Right ventricle myocardium superior (tissue), 1 donor: ENCODE measurements at places on chromosomes 7 and 10. TPM values are rescaled to one million over a fixed set of nuclear protein-coding genes. Genes with fewer than 3 reads are reported as not detected.
A peak's percentile ranks its signal among the peaks of the same experiment; 100 is the strongest.

The NPY gene
- total RNA-seq, result not detected

DNA sequence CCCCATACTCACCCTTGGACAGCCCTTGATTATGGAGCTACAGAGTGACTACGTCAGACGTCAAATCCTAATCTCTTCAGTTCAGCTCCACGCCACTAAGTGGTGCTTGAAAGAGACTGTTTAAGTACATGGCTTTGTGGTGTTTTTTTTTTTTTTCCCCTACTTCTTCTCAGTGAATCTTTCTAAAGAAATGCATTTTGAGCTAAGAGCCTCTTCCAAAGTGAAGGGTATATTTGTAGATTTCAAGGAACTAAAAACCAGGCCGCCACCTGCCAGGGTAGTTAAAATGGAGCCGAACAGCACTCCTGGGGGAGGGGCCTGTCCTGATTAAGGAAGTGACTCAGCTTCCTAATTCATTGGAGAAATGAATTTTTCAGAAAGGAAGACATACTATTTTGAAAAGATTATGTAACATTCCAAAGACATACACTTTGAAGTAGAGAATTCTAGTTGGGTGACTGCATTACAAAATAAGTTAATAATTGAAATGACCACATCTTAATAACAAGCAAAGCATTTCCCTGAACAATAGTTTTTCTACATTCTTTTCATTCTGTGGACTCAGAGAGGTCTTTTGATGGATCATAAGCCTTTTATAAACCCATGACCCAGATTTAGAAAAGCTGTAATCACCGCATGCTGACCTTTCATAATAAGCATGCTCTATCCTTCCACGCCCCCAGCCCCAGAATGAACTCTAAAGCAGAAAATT is 20.6 kb upstream of the VPS41 start:
- DNase-seq, result no peak

DNA sequence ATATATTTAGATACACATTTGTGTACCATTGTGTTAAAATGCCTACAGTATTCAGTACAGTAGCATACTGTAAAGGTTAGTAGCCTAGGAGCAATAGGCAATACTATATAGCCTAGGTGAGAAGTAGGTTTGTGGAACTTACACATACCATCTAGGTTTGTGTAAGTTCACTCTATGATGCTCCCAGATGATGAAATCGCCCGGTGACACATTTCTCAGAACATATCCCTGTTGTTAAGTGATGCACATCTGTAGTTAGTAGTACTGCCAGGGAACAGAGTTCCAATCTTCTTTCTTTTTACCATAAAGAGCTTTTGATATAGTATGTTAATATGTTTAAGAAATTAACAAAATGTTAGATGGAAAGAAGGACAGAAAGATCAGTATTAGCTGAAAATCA is 138.2 kb downstream of the SNX13 start:
- no peak for DNase-seq

The EXOSC1 gene
- total RNA-seq, result 14.5 TPM

GRCh38 chr10:126277181-126277580 is 111.1 kb downstream of the ADAM12 start:
- no peak for DNase-seq

- DNase-seq, result no peak
These were observed 1175.3 kb downstream of the GATA3 start for GRCh38 chr10:9229702-9230244.

The FAM221A gene
- total RNA-seq, result 2.3 TPM

GRCh38 chr7:132419542-132419941 is 156.7 kb downstream of the PLXNA4 start:
- no peak for DNase-seq

DNA sequence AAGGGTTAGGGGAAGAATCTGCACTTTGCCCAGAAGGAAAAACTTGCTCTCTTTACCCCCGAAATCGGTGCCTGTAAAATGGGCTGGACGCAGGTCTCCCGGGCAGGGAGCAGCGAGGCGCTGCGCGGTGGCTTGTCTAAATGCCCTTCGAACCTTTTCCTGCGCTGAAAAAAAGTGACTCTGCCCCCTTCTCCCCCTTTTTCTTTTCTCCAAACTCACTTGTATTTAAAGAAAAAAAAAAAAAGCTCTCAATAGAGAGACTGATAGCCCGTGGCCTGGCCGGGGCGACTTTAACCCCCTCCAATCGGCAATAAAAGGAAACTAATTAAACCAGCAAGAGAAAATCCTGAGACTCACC is 286 bp downstream of the SP8 start:
- DNase-seq, result no peak

DNA sequence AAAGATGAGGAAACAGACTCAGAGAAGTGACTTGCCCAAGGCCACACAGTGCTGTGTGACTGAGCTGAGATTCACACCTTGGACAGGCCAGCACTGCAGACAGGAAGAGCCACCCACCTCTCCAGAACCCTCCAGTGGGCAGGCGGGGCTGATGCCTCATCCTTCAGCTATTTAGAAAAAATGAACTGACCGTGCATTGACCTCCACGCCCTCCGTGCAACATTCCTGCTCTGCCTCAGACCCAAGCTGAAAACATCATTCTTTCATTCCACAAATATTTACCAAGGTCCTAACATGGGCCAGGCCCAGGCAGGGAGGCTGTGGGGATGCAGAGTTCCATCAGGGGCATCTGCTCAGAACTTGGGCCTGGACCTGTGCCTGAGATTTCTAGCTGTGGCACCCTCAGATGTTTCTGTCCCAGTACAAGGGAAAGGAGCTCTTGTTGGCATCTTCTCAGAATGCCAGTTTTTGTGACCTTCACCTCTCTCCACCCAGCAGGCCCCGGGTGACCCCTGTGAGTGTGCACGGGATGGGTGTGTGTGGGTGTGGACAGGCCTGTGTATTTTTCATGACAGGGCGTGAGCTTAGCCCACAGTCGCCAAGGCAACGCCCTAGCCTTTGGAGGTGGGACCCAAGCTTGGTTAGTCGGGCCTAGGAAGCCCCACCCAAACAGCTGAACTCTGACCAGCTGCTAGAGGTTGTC is 6.5 kb downstream of the VSIR start:
- peak; percentile 86 for DNase-seq

The KLF14 gene
- total RNA-seq, result not detected

The CDC14C gene
- total RNA-seq, result not detected

GRCh38 chr7:131096267-131096927 is 231.3 kb upstream of the MKLN1 start:
- DNase-seq, result no peak

DNA sequence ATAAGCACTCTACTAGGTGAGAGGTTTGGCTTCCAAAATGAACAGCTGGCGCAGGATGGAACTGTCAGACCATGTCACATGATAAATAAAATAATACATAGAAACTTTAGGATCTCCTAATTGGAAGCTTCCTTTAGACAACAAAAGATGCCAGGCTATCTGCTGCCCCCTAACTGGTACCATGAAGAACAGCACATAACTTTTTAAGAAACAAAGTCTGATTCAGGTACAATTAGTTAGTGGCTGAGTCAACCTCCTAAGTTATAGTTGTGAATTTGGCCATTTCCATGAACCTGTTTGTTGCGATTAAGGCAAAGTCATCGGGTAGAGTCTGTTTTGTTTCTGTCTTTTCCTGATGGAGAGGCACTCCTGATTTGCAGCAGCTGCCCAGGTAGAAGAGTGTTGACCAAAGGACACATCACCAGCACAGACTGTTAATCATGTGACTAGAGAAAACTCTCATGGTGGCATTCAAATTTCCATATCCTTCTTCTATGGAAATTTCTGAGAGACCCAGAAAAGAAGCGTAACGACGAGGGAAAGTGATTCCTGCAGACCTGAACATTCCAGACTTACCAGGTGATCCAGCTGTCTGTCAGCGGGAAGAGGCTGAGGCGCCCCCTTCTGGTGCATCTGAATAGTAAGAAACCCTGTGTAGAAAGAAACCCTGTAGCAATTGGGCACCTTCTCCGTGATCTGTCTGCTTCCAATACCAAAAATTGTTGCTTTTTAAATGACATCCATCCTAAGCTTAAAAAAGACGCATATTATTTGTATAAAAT is 8.6 kb upstream of the INHBA start:
- DNase-seq, result peak; percentile 43

The HOXA13 gene
- total RNA-seq, result not detected

- no peak for DNase-seq
These were observed 725.2 kb upstream of the CELF2 start for GRCh38 chr10:10292501-10292900.

DNA sequence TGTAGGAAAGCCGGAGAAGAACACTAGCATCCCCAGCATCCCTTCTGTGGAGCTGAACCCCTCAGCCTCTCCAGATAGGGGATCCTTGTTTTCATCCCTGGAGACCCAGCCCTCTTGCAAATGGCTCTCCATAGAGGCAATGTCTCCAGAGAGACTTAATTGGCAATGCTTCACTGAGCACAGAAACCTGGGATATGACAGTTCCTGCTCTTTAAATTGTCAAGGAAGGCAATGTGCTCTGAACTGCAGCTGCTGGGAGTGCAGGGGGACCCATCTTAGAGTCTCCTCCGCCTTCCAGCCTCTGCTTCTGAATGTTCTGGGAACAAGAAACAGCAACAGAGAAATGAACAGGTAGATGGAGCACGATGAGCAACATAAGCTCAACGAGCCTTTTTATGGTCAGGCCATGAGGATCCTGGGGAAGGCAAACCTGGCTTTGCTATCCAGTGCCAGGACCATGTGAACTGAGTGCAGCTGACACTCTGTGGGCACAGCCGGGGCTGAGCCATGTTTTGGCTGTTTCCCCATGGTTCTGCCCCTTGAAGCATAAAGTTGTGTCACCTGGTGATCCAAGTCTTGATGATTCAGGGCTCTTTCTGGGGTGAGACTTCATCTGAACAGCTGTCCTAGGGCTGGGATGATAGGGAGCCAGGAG is 481.0 kb downstream of the PLXNA4 start:
- no peak for DNase-seq

DNA sequence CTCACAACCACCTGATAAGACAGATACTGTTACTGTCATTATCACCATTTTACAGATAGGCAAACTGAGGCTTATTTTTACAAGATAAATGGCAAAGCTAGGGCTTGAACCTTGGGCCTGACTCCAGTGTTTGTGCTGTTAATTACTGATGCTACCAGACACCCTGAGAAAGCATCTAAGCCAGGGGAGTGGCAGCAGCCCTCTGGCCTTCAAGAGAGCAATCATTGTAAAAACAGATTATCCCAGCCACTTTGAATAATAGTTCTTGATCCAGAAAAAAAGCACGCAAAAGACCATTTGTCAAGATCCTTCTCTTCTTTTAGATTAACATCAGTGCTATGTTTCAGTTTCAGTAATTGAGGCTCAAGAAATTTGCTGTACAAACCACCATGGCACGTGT is 109.5 kb downstream of the PLCE1 start:
- DNase-seq, result no peak

The TMEM178B gene
- 35.4 TPM for total RNA-seq

- no peak for DNase-seq
These were observed 287.0 kb upstream of the CDC14C start for GRCh38 chr7:48637382-48637781.

The WNT8B gene
- total RNA-seq, result not detected

- DNase-seq, result no peak
These were observed 127.9 kb downstream of the ARID5B start for GRCh38 chr10:62029401-62029800.

DNA sequence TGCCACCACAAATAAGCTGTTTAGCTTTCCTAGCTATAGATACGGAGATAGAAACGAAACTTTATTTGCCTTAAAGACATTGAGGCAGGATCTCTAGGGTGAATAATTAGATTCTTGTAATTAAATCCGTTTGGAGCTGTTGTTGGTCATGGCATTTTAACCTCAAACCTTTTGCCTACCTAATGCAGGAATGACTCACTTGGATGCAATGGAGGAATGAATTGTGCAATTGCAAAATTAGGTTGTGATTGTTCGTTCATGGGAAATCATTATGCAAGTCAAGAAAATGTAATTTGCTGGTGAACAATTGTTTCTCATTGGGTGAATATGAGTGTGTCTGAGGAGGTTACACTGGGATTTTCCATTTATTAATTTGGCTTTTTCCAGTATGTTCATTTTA is 703.5 kb downstream of the GATA3 start:
- DNase-seq, result no peak

The PDK4 gene
- 374 TPM for total RNA-seq

The TMEM229A gene
- total RNA-seq, result not detected

The SEMA3E gene
- 0.27 TPM for total RNA-seq

DNA sequence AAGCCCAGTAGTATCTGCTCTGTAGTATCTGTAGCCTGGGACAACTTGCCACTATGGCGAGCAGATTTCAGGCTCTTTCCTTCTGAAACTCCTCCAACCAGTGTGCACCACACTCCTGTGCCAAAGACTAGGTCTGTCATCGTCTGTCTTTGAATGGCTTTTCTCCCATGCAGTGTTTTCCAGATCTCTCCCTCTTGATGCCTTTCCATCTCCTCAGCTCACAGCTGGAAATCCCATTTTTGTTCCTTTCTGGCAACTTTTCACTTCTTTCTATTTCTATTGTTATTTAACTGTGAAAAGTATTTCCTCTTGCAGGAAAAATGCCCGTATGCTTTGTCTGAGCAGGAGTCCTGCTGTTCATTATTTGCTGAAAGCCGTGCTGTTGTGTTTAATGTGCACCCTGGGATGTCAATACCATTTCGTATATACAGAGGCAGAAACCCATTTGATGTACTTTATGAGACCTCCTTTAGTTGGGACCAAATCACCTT is 373.7 kb downstream of the PHTF2 start:
- no peak for DNase-seq

GRCh38 chr10:107492389-107492788 is 327.9 kb upstream of the SORCS1 start:
- DNase-seq, result no peak

The VPS26A gene
- total RNA-seq, result 34.8 TPM

The ACBD7 gene
- not detected for total RNA-seq

The MACC1 gene
- total RNA-seq, result 0.19 TPM

The TOMM7 gene
- 634 TPM for total RNA-seq

The C7orf57 gene
- not detected for total RNA-seq

The TEX36 gene
- not detected for total RNA-seq
